ENCODE measurements at places on chromosomes 2 and 18.
A peak's percentile ranks its signal among the peaks of the same experiment; 100 is the strongest.

DNA sequence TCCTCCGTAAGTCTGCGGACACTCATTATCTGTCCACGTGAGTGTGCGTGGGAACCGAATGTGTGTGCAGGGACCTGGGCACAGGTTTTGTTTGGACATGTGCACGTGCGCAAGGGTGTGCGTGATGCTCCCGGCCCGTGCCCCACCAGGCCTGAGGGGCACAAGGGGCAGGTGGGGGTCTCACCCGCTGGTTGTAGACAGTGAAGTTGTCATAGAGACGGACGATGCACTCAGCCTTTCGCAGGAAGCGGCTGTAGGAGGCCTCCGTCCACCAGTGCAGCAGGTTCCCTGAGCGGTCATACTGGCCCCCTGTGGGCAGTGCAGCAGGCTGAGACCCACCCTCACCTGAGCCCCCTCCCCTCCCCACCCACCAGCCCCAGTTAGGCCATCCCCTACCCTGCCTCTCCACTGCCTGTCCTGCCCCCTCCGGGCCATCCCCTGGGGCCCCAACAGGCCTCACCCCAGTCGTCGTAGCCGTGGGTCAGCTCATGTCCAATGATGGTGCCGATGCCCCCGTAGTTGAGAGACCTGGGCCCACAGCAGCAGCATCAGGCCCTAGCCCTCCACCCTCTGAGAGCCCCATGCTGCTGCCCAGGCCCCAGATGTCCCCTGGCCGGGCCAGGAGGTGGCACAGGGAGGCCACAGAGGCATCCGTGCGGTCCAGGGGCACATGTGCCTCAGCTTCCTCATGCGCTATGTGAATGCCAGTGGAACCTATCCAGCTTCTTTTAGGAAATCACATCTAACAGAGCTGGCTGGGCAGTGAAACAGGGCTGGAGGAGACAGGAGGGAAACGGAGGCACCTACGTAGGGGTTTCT lies 6.1 kb downstream of the ECEL1 start:
- DNase-seq, result no peak

DNA sequence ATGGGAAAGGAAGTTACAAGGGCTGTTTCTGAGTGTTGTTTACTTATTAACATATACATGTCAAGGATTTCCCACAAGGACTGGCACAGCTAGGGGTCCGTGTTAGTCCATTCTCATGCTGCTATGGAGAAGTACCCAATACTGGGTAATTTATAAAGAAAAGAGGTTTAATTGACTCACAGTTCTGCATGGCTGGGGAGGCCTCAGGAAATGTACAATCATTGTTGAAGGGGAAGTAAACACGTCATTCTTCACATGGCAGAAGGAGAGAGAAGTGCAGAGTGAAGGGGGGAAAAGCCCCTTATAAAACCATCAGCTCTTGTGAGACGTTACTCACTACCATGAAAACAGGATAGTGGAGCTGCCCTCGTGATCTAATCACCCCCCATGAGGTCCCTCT lies 128.9 kb upstream of the CELF4 start:
- DNase-seq, result no peak

- no peak for DNase-seq
Measured at GRCh38 chr2:240645801-240646175, 20.5 kb downstream of the GPR35 start.

- peak; percentile 88 for DNase-seq
Measured at GRCh38 chr2:55923091-55923981, at the start of gene EFEMP1. Gene EFEMP1, minus strand, starts transcription at chr2:55923782. Its CDS starts 1,342 bp downstream, at chr2:55922440.

GRCh38 chr2:217905395-217905794 lies 97.4 kb downstream of the TNS1 start:
- no peak for DNase-seq

DNA sequence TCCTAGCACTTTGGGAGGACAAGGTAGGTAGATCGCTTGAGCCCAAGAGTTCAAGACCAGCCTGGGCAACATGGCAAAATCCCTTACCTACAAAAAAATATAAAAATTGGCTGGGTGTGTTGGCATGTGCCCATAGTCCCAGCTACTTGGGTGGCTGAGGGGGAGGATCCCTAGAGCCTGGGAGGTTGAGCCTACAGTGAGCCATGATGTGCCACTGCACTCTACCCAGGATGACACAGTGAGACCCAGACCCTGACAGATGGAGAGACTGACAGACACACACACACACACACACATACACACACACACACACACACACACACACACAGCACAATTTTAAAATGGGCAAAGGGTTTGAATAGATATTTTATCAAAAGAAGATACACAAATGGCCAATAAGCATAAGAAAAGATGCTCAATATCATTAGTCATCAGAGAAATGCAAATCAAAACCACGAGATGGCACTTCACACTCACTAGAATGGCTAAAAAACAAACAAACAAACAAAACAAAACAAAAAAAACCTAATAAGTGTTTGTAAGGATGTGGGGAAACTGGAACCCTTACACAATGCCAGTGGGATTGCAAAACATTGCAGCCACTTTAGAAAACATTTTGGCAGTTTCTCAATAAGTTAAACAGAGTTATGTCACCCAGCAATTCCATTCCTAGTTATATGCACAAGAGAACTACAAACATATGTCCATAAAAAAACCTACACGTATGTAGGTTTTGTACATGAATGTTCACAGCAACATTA lies 42.3 kb downstream of the BAZ2B start:
- DNase-seq, result no peak

- no peak for DNase-seq
Measured at GRCh38 chr18:60846396-60846795, 473.8 kb upstream of the MC4R start.

DNA sequence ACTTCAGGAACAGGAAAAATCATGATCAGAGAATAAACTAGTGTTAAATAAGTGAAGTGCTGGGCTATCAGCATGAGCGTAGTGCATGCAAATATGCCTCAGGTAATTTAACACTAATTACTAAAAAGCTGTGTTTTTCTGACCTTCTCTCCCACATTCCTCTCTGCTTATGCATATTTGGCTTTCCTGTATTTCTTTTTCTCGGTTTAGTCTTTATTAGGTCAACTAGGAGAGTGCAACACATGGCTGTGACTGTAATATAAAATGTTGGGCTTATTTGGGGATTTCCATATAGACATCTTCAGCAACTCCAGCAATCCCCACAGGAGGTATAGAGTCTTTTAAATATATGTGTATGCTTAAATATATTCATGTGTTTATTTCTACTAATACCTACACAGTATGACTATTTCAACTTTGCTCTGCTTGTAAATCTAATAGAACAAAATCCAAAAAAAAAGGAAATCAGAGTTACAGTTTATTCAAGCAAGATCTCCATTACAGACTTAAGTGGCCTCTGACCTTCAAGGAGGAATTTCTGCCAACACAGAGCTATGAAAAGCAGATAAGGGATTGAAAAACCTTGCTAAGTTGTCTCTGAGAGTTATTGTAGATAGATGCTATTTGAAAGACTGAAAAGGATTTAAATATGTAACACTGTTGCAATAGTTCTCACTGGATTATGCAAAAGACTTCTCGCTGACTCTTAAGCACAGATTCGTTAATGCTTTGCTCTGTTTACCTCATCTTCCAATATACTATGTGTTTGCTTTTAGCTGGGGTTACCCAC lies 359.5 kb upstream of the RGPD4 start:
- DNase-seq, result no peak

DNA sequence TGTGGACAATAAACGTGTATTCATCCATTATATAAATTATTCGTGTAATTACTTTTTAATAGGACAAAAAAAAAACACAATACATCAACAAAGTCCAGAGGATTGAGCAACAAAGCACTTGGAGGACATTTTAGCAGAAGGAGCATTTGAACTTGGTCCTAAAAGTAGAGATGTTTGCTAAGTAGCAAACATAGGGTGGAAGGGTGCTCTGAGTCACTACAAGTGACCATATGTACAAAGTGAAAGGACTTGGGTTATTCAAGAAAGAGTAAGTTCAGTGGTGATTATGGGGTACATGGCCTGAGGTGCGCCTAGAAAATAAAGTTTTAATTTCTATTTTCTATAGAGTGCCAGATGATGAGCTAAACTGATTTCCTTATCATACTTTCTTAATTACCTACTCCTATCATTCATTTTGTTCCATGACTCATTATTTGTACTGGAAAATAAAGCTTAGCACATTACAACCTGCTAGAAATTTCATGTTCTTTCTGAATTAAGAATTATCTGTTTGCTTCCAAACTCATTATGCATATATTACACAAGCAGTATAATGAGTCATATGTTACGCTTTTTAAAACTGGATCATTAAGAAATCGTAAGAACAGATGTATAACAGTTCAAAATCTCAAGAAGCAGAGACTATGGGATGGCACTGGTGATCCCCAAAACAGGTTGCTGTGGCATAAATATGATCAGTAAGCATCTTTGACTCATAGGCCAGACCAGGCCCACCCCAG lies 13.1 kb upstream of the PPP1R1C start:
- DNase-seq, result no peak

- peak; percentile 60 for DNase-seq
Measured at GRCh38 chr18:6058941-6059340, 163.6 kb upstream of the TMEM200C start.

DNA sequence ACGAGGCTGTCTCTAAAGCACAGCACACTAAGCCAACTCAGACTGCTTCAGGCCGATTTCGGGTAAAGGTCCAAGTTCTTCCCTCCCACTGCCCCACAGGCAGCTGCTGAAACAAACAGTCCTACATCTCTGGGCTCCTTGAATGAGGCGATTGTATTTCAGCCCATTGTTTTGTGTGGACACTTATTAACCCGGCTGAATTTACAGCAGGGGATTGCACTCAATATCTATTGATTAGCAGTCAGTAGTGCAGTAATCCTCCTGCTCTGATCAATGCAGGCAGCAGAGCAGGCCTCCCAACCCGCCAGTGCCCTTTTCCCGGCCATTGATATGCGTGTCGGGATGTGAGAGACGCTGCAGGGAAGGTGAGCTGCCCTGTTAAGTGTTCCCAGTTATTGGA lies 330.1 kb downstream of the CMPK2 start:
- no peak for DNase-seq

GRCh38 chr2:194104687-194105086 lies 1552.3 kb upstream of the SLC39A10 start:
- DNase-seq, result no peak

DNA sequence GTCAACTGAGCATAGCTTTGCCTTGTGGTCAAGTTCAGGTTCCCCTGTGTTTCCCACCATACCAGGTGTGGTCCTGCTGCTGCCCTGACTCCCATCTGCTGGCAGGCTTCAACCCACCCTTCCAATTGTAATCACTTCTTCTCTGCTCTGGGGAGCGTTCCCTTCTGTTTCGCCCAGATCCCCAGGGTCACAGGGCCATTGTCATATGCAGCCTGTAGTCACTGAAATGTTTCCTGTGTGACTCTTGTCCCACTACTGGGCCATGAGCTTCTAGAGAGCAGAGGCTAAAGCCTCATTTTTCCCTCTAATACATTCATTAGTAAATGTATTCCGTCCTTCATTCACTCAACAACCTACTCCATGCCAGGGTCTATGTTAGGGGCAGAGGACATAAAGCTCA lies 75.0 kb upstream of the LAPTM4A start:
- no peak for DNase-seq

- no peak for DNase-seq
Measured at GRCh38 chr18:50610349-50610748, 50.5 kb downstream of the MAPK4 start.

DNA sequence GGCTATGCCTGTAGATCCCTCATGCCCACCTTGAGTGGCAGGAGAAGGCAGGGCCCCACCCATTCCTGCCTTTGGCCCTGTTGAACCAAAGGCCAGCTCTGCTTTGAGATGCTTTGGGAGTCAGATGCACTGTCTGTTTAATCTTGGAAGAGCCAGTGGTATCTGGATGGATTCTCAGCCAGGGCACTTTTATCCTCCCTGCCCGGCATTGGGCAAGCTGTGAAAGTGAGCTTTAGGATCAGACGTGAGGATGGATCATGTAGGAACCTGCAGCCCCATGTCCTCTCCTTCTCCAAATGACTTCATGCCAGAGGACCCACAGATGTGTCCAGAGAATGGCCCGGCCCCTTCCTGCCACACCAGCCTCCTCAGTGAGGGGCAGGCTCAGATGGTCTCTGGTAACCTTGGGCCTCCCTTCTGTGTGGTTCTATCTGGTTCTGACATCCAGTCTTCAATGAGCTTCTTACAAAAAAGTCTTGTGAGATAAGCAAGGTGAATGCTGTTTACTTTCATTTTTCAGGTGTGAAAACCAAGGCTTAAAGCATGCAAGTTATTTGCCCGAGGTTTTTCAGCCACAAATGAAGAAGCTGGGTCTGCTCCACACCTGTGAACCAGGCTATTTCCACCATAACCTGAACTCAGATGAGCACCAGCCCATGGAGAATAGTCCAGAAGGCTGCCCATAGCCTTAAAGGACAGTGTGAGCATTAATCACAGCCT lies 123.8 kb downstream of the KCTD1 start:
- no peak for DNase-seq

- DNase-seq, result no peak
Measured at GRCh38 chr2:18290386-18290785, 270.1 kb downstream of the RDH14 start.

- no peak for DNase-seq
Measured at GRCh38 chr2:12727065-12727464, 10.3 kb downstream of the TRIB2 start.

GRCh38 chr2:6946722-6947121 lies 29.5 kb downstream of the RNF144A start:
- no peak for DNase-seq

- DNase-seq, result no peak
Measured at GRCh38 chr18:63956755-63957154, 7.7 kb downstream of the HMSD start.

DNA sequence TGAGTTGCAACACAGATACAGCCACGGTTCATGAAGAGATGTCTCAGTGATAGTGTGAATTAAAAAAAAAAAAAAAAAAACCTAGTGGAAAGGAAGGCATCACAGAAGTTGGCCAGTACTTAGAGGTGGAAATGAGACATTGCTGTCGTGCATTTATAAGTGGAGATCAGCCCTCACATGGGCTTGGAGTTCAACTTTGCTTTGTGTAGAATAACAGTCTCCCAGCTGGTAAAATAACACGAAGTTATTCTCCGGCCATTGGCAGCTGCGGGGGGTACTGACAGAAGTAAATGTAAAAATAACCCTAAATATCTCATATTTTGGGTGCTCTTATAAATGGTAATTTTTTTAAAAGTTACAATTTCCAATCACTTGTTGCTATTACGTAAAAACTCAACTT lies 98.8 kb upstream of the TMEM18 start:
- no peak for DNase-seq

GRCh38 chr18:10841203-10841602 lies 308.2 kb downstream of the PIEZO2 start:
- DNase-seq, result no peak

DNA sequence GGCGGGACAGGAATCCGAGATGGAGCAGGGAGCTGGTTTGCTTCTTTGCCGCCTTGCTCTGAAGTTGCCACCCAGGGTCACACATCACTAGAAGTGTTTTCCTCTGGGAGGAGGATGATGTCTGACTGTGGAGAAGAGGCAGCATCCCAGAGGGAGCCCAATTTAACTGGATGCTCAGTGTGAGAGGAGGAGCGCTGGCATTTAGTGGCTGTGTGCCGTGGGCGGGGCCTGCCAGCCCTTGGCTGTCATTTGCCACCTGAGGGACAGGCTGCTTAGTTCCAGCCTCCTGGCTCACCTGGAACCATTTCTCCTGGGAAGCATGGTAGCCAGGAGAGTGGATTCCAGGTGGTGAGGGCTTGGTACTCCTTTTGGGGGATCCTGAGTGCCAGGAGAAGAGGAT lies 9.6 kb downstream of the B3GNT2 start:
- no peak for DNase-seq

GRCh38 chr2:65482971-65483370 lies 50.6 kb upstream of the SPRED2 start:
- no peak for DNase-seq
